Stimulated activated naive CD4-positive, alpha-beta T cell (primary cell): ENCODE measurements at places on chromosomes 13 and 19.

DNA sequence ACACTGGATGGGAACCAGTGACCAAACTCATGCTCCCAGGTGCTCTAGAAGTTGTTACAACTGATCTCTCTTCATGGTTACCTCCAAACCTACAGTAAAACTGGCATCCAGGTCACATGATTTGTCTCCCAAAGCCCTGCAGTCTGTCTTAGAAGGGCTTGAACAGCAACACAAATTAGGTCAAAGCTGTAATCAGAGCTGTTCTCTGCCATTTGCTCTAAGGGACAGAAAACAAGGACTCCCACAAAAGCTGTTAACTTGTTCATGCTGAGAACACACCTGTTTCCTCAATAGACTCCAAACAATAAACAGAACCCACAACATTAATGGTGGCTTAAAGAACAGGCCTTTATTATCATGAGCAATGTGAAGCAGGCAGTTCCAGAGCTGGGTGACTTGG, 8.0 kb downstream of the ZNF671 start:
- DNase-seq = no peak

GRCh38 chr19:18329035-18329376, 6.1 kb upstream of the LSM4 start:
- no peak for DNase-seq

DNA sequence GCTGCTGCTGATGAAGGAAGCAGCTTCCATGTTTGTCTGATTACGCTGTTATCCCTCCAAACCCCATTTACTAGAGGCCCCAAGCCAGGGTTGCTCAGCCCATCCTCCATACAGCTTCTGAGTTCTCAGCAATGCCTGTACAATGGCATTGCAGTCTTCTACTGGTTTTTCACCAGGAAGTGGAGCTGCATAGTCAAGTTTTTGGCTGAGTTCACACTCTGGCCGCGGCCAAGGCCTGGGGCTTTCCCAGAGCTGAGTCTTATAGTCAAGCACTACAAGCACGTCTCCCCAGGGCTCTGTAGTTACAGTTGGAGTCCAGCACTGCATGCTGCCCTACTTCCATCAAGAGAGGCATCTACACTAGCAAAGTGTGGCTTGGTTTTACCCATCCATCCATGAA, 182.5 kb downstream of the POU4F1 start:
- no peak for DNase-seq

GRCh38 chr13:73952648-73953047, 181.6 kb downstream of the KLF12 start:
- DNase-seq = no peak

GRCh38 chr13:31377946-31378345, 178.2 kb downstream of the B3GLCT start:
- DNase-seq = no peak

DNA sequence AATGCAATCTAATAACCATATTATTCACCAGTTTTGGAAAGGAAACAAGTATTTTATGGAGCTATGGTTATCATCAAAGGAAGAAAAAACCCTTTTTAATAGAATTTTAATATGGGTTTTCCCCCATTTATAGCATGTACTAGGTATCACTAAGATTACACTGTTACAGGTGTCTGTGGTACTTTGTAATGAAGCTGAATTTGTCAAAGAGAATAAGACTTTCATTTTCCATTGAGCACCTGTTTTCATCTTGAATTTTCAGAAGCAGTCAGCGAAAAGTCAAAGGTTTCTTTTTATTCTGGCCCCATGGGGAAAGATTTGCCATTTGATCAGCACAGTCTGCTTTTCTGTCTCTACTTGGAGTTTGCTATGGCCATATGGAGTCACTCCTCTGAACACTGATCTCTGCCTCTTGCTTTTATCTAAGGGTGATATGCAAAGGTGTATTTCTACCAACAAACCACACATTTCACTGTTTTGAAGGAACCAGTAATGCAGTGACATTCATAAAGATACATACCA, 590.0 kb downstream of the DCT start:
- no peak for DNase-seq

DNA sequence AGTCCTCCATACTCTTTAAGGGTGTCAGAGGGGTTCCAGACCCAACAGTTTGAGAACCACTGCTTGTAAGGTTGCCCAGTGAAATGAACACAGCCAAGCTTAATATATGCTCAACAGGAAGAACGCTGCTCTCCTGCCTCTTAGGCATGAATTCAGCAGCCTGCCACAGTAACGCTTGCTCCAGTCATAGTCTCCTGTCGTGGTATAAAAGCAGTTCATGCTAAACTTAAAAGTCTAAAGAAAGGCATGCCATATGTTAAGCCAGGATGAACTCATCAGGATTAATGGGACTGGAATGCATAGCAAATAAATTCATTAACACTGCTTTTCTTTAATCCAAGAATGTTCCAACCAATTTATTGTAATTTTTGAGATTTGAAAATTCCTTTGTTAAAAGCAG, 38.7 kb downstream of the SLC7A1 start:
- DNase-seq = no peak

DNA sequence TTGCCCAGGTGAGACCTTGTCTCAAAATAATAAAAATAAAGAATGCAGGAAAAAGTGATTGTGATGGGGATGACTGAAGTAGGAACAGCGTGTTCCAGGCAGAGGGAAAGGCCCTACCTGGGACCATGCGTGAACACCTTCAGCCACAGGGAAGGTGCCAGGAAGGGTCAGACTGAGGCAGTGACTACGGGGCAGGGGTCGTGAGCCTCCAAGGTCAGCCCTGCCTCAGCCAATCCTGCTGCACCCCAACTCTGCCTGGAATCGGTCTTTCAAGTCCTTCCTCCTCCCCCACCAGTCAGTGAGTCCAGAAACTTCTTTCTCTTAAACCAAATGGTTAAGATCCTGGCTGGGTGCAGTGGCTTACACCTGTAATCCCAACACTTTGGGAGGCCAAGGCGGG, 16.1 kb upstream of the TLE2 start:
- DNase-seq = no peak
